ENCODE measurements at places on chromosomes 12 and 14.

GRCh38 chr14:89265234-89265633, 151.8 kb downstream of the FOXN3 start:
- no peak for DNase-seq

DNA sequence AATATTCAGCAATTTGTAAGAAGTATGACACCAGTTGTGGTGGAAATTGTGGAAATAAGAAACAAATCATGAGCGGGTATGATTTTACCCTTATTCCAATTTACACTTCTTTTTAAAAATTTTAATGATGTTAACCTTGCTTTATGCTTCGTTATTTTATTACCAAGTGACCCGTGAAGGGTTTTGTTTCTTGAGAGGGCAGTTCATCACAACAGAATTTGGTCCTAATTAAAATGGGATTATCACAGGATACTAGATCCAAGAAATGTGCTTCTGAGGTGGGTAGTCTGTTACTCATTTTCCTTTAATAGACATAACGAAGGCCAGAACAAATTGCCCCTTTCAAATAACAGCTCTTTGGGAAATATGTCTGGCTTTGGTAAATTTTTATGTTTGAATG, 25.5 kb upstream of the RASSF8 start:
- no peak for DNase-seq

DNA sequence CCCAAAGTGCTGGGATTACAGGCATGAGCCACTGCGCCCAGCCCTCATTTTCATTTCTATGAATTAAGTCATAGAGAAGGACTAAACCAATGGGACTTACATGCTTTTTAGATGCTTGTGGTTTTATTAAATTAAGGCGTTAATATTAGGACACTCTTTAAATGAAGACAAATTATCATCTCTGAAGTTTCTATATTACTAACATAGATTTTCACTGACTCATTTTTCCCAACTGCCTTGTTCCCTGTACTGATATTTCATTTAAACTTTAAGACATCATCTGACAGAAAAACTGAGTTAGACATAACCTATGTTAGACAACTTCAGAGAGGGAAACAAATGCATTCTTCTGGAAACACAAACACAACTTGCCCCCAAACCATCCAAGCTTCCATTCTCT, 99.8 kb downstream of the BTG1 start:
- DNase-seq = no peak

GRCh38 chr12:5785601-5786000, 159.5 kb downstream of the ANO2 start:
- DNase-seq = no peak

DNA sequence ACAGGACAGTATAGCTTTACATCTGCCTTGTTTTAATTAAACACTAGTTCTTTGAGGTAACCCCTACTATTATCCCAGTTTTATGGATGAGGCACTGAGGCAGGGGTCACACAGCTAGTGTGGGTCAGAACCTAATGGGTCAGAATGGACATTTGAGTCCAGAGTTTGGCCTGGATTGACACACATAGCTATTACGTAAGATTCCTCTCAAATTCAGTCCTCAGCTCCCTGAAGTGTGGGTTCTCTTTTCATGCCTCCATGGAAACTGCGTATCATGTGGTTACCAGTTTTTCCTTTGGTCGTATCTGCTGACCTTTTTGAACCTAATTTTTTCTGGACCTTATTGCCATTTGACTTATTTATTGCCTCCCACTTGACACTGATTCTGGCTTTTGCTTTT, 40.4 kb downstream of the PSEN1 start:
- no peak for DNase-seq

GRCh38 chr14:46197856-46198255, 453.7 kb downstream of the RPL10L start:
- DNase-seq = no peak

- no peak for DNase-seq
Observed at GRCh38 chr14:70640938-70641547, 673 bp upstream of the TTC9 start.

All from kidney epithelial cell (primary cell).